Stimulated activated CD4-positive, alpha-beta T cell treated with anti-CD3 and anti-CD28 coated beads, TNF-alpha, amount 100 ng/mL, for 1 hour (primary cell): ENCODE measurements at places on chromosomes 2 and 18.

GRCh38 chr18:77168811-77169311, 36.3 kb upstream of the MBP start:
- no peak for DNase-seq

DNA sequence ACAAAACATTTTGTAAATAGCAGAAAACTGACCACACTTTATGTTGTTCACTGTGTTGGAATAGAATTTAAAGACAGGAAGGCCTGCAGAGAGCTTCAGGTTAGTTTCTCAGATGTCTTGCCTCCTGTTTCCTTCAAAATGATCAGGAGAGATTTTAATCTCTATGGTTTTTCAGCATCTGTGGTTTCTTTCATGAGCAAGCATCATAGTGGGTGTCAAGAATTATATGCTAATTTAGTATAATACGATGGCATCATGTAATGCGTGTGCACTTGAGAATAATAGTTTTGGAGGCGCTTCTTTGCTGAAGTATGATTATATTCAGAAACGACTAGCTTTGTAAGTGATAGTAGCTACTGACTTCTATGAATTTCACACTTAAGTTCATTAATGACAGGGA, 149.9 kb downstream of the PLCL1 start:
- DNase-seq = no peak

DNA sequence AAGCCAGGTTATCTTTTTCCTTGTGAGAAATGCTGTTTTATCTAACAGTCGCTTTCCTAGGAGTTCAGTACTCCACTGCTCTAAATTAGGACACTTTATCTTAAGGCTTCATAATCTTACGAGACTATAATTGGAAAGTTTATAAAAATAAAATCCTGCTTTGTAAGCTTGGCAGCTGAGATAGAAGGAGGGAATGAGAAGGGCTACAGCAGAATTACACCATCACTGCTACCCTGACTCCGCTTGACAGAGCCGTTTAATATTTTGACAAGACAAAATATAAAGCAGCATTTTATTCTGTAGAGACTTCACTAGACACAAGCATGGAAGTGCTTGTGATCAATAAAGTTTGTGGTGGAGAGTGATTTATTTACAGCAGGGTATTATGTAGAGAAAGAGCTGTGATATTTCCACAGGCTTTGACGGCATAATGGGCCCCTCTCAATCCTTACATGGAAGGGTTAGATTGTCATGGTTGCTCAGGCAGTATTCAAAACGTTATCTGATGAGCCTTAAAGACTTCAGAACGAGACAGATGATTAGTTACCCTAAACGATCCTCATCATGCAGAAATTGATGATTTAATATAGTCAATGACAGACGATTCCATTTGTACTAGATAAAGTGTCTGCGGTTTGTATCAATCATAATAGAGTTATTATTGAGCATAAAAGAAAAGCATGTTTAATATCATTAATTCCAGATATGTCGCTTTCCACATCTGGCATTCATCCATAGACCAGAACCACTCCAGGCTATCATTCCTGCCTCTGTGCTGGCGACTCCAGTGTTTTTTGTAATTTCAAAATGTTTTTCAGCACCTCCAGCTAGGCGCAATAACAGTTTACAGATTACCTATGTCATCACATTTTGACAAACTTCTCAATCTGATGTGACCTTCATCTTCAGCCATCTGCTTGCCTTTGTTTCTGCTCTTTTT, 242.2 kb downstream of the FIGN start:
- DNase-seq = no peak

DNA sequence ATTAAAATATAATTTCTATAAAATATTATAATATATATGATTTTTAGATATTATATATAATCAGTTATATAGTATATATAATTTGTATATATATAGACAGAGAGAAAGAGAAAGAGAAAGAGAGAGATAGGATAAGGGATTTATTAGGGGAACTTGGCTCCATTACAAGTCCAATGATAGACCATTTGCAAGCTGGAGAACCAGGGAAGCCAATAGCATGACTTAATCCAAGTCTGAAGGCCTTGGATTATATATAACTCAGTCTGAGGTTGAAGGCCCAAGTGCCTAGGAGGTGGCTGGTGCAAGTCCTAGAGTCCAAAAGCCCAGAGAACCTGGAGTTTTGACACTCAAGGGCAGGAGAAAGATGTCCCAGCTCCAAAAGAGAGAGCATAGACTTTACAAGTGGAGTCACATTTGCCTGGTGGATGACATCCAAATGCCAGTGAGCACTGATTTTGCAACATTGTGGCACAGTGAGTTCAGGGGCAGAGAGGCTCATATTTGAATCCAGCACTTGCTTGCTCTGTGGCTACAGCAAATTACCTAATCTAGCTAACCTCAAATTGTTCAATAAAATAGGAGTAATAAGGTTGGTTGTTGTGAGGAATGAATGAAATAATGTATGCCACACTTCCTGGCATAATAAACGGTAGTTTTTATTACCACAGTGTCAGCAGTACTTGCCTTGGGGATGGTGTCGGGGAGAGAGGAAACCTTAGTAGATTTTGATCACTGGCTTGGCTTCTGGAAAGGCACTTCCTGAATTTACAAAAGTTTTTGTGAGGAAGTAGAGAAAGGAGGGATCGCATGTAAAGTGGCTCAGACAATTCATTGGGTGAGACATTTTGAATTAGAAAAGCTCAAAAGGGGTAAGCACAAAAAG, 69.6 kb upstream of the CD28 start:
- no peak for DNase-seq

- no peak for DNase-seq
Measured at GRCh38 chr2:37228788-37229187, 2.6 kb downstream of the CEBPZ start.

GRCh38 chr2:120315367-120316033, 30.4 kb upstream of the INHBB start:
- no peak for DNase-seq

GRCh38 chr2:164055623-164056022, 319.8 kb upstream of the FIGN start:
- DNase-seq = no peak

DNA sequence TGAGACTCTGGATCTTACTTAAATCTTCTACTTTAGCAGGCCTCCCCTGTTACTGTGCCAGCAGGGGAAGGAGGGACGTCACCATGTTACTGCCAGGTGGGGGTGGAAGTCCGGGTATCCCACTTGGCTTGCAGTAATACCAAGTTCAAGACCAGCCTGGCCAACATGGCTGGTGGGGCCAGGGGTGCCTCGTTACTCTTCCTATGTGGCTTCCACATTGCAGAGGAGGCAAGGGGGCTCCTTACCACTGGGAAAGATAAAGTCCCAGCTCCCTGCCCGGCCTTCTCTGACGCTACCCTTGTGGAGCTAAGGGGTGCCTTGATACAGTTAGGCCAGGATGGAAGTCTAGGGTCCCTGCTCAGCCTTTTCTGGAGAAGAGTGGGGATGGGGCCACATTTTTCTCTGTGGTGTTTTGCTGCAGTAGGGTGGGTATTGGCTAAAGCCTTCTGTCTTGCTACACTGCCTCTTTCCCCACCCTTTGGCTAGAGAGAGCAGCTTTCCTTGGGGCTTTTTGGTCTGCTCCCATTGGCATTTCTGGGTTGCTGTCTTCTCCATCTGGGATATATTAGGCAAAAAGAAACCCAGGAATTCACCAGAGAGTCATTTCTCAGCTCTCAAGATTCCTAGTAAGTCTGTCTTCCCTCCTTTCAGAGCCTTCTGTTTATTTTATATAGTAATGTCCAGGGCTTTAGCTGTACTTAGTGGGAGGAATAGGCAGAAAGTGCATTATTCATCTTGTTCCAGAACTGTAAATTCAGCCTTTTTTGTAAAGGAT, 21.9 kb downstream of the ELMOD3 start:
- DNase-seq = no peak

DNA sequence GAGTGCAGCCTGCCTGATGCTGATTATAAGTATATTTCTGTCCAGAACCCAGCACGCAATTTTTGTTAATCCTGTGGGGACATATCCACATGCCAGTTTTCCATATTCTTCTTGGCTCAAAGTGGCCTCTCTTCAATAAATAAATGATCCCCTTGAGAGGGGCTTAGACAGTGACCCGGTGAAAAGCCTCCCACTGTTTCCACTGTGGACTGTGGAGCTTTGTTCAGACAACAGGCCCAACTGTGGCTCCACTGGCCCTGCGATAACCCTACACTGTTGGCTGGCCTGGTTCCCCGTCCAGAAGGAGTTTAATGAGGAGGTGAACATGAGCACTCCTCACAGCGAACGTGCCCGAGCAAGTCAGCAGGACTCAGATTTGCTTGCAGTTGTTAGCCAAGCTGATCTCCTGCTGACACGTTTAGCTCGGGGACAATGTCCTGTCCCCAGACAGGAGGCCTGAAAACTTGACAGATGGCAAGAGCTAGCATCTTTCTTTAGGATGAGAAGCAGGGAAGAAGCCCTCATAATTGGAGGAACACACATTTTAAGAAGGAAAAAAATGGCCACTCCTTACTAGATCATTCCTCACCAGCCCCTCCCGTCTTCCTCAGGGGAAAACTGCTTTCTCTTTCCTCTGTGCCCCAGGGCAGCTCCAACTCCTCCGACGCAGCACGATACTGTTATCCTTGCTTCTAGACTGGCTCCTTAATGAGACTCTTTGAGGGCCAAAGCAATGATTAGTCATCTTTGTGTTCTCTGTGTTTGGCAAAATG, 20.0 kb upstream of the MTCL1 start:
- no peak for DNase-seq

DNA sequence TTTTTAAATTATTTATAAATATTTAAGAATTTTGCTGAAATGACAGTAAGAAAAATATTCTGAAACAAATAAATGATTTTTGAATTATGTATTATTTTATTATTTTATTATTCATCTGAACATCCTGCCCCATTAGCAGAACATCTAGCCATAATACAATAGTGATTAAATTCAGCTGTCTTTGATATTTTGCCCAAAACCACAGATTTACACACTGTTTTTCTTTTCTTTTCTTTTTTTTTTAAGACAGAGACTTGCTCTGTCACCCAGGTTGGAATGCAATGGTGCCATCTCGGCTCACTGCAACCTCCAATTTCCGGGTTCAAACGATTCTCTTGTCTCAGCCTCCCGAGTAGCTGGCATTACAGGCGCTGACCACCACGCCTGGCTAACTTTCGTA, 1.9 kb upstream of the SCYGR1 start:
- DNase-seq = no peak

GRCh38 chr2:163417596-163418337, 318.0 kb downstream of the FIGN start:
- DNase-seq = no peak

DNA sequence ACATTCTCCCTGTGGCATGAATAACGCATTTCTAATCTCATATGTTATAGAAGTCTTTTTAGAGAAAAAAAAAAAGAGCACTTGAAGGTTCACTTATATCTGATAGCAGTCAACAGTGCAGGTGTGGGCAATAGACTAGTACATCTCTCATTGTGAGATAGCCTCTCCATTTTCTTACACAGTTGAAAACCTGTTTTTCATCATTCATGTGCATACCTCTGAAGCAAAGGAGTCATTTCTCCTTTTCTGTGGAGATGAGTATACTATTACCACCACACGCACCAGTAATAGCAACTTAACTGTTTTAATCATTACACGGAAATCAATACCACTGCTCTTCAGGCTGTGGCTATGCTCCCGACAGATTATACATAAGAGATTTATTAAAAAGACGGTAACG, 1653.3 kb upstream of the TMEFF2 start:
- no peak for DNase-seq

- DNase-seq = no peak
Measured at GRCh38 chr2:175107146-175107545, 60.9 kb downstream of the ATF2 start.

GRCh38 chr2:7954234-7954633, 727.6 kb upstream of the ID2 start:
- no peak for DNase-seq

- no peak for DNase-seq
Measured at GRCh38 chr2:71282493-71282892, 49.1 kb upstream of the ZNF638 start.

DNA sequence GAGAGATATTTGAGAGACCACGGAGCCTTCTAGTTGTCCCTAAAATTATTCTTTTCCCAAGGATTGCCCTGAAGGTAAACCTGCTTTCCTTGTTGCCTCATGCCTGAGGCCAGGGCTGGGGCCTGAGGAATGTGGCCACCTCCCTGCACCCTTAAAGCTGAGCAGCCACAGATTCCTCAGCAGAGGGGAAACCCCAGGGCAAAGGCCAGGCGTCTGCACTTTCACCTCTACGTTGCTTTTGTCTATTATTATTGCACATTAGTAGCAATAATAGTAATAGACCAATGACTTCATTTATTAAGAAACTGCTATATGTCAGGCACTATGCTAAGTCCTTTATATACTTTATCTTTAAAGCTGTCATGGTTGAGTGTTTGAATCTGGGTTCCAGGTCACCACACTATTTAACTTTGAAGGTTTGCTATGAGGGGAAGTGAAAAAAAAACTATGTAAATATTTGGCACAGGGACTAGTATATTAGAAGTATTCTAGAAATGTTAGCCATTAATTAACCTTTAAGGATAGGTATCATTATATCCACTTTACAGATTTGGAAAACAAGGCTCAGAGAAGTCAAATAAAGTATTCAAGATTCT, 104.2 kb downstream of the LRRC30 start:
- no peak for DNase-seq

DNA sequence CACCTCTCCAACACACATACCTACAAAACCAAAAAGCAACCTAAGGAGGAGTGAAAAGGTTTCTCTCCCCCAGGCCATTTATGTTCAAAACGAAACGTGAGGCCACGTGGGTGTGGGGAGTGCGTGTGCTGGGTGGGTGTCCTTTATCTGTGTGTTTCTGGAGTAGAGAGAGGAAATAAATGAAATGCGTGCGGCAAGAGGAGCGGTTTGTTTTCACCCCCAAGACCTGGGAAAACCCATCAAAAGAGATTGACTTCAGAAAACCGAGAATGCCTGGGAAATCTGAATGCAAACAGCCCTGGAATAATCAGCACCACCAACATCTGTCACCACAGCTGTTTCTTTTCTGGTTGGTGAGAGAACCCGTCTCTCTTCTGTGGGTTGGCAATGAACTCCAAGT, 137.4 kb downstream of the INSIG2 start:
- DNase-seq = no peak

- no peak for DNase-seq
Measured at GRCh38 chr18:79938196-79938595, 13.3 kb downstream of the SLC66A2 start.

GRCh38 chr2:156474401-156474800, 38.2 kb downstream of the GPD2 start:
- no peak for DNase-seq
